A549 treated with GW870086 at 1 μM for 4 hours (cell line): ENCODE measurements at places on chromosomes 5 and 9. TPM values are rescaled to one million over a fixed set of nuclear protein-coding genes. Genes with fewer than 3 reads are reported as not detected.

Gene ITGA2
- total RNA-seq, result 11.7 to 19.0 TPM (median 16.7 TPM) in 5 replicates

Gene SPINK9
- not detected in 5 replicates for total RNA-seq

Gene CKMT2
- total RNA-seq, result not detected in 5 replicates

Gene COMMD10
- total RNA-seq, result 33.6 to 39.6 TPM (median 36.1 TPM) in 5 replicates

Gene IFNA13
- not detected in 5 replicates for total RNA-seq
